ENCODE measurements at places on chromosomes 5 and 9.

DNA sequence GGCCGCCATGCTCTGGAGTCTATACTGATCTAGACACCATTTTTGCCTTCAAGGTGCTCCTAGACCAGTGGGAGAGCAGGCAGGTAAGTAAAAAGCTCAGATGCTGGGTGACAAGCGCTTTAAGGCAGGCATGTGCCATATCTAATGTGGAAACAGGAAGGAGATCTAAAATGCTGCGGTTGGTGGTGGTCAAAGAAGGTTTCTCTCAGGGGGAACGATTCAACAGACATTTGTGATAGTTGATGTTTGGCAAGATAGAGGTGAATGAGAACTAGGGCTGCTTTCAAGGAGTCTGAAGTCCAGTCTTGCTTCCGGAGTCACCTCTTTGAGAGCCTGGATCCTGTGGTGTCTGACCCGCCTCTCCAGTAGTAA is 146.2 kb upstream of the KLF4 start:
- no peak for DNase-seq

GRCh38 chr5:83414601-83415000 is 56.9 kb upstream of the VCAN start:
- no peak for DNase-seq

- no peak for DNase-seq
Measured at GRCh38 chr5:35294976-35295375, 64.7 kb upstream of the PRLR start.

- DNase-seq, result peak; percentile 72
Measured at GRCh38 chr5:68557162-68557936, 341.8 kb downstream of the PIK3R1 start.

DNA sequence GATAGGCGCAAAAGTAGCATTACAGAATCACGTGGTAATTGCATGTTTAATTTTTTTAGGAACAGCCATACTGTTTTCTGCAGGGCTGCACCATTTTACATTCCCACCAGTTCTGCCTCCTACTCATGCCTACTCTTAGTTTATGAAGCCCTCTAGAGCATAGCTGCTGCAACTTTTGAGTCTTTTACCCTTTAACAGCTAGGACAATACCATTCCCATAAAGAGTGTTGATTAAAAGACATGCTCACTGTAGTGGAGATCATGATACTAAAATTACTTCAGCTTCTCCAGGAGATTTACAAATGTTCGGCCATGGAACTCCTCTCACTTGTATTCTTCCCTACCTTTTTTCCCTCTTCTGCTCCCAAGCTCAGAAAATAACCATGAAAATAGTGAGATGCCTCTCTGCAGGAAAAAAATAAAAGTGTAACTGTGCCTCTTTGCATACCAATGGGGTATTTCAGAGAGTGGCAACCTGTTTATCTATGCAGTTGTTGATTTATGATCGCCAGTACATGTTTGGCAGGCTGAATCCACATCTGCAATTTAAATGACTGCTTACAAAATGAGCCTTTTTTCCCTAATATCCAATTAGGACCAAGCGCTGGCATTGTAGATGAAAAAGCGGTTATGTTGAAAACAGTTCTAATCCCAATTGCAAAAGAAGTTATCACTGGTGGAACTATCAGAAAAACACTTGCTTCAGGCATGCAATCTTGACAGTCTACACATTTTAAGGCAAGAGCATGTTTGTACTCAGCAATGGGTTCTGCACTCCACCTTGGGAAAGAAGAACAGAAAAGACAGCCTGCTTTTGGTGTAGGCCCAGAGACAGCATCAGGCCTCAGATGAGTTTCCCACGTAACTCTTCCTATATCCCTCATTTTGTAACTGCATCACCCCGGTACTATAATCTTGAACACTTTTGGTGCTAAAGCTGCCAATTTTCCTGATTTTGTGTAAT is 131.1 kb downstream of the ADAMTSL1 start:
- DNase-seq, result no peak

- DNase-seq, result peak; percentile 36
Measured at GRCh38 chr5:60959156-60959555, 14.2 kb downstream of the NDUFAF2 start.

DNA sequence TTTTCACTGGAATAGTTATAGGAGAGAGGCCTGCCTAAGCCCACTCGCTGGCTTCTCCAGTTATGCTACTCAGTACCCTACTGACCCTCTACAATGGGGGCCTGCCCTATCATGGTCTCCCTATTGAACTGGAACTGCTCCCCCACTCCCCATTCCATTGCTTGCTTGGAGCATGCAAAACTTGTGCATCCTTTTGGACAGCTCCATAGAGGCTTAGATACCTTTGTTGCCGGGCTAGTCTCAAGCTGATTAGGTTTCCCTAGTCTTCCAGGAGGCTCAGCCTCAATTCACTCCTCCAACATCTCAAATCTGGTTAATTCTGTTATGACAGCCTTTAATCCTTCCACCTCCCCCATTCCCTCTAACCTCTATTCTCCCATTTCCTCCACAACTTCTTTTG is 39.9 kb downstream of the KIF24 start:
- DNase-seq, result no peak

- peak; percentile 38 for DNase-seq
Measured at GRCh38 chr9:118575341-118576070, 793.7 kb downstream of the BRINP1 start.

DNA sequence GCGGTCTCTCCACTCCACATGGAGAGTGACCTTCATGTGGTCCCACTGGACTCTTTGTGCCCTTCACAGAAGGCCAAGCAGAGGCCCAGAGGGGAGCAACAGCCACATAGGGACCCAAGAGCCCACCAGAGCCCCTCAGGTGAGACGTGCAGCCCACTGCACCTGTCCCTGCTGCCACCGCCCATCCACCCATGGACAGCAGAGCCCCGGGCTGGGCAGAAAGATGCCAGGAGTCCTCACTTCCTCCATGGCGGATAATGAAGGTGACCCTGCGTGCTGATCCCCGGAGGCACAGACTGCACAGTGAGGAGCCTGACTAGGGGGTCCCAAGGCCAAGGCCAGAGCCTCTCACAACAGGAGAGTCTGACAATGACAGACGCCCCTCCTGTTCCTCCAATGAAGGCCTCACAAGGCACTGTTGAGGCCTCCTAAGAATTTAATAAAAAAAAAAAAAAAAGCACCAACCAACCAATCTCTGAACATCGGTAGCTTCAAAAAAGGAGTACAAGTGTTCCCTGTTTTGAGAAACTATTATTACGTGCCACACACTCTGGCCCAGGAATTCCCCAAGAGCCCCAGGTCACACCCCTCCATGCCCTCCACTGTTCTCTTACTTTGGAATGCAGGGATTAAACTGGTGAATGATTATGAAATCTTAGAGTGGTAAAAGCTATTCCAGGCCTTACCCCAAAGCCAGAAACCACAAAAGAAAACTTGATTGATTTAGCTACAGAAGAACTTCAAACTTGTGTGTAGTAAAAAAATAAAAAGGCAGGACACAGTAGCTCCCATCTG is 2.8 kb upstream of the PPP1R26 start:
- peak; percentile 14 for DNase-seq

DNA sequence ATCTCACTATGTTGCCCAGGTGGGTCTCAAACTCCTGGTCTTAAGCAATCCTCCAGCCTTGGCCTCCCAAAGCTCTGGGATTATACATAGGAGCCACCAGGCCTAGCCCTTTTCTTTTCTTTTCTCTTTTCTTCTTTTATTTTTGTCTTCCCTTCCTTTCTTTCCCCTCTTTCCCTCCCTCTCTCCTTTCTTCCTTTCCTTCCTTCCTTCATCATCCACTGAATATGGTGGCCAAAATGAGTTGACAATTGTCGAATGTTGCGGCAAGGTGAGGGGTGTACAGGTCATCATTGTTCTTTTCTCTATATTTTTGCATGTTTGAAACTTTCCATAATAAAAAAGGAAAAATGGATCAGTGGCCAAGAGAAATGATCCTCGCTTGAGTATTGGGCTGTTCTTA is 32.1 kb upstream of the BASP1 start:
- no peak for DNase-seq

GRCh38 chr5:140833993-140834392 is at the start of gene PCDHA7:
Gene PCDHA7 (plus strand): TSS chr5:140834269. CDS start chr5:140834384, 115 bp downstream.
- peak; percentile 20 for DNase-seq

- DNase-seq, result no peak
Measured at GRCh38 chr5:93884254-93884653, 142.9 kb upstream of the POU5F2 start.

- no peak for DNase-seq
Measured at GRCh38 chr9:84277646-84278045, 62.9 kb downstream of the SLC28A3 start.

DNA sequence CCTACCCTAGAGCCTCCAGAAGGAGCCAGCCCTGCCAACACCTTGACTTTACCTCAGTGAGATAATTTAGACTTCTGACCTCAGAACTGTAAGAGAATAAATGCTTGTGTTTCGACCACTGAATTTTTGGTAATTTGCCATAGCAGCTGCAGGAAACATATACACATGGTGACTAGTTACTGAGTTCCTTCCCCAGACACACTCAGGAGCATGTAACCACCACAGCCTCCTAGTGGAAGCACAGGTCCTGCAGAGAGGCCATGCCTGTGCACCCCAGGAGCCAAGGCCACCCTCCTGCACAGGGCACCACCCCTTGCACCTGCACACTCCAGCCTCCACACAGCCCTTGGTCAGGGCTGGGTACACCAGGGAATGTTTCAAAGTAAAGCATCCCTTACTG is 7.6 kb upstream of the CAMSAP1 start:
- peak; percentile 26 for DNase-seq

DNA sequence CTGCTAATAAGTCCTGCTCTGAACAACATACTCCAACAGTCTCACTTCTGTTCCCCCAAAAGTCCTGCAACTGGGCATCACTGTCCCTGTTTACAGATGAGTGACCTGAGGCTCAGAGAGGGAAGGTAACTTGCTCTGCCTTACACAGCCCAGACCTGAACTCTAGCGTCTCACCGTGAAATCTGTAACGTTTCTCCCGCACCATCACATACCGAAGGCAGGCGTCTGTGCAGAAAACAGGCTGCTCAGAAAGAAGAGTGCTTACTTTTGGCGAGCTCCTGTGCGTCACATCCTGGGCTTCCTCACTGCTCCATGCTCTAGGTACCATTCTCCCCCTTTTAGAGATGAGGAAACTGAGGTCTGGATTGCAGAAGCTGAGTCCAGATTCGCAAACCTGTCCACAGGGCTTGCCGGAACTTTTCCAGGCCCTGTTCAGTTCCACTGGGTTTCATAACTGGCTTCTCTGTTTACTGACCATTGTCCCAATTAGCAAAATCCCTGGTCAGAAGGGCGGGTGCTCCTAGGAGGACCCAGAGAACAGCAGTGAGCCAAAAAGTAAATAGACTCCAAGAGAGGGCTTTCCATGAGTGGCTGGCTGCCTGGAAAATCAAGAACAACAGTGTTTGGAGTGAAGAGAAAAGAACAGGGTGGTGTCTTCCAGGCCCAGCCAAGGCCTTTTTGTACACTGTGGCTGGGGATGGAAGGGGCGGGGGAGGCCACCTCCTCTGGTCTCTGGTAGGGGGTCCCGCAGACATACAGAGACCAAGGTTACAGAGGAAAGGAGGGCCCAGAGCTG is 27.1 kb downstream of the GSN start:
- no peak for DNase-seq

- DNase-seq, result no peak
Measured at GRCh38 chr5:126016256-126016655, 407.0 kb upstream of the GRAMD2B start.

GRCh38 chr9:124661271-124661670 is 109.8 kb downstream of the NR6A1 start:
- no peak for DNase-seq

DNA sequence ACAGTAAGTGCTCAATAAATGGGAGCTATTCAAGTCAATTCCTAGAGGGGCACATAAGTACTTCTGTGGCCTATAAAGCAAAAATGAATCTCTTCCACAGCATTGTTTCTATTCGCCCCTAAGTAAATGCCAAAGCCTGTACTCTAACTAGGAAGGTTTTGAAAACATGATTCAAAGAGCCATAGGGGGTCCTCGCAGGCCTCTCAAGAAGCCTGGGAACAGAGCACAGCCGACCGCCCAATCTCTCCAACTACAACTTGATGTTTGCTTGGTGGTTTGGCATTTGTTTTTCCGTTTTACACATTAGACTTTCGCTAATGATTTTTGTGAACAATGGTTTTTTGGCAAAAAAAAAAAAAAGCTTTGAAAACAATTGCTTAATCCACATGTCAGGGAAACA is 19.4 kb downstream of the EFNA5 start:
- DNase-seq, result no peak

GRCh38 chr5:135326296-135327254 is 72.5 kb downstream of the MACROH2A1 start:
- no peak for DNase-seq

DNA sequence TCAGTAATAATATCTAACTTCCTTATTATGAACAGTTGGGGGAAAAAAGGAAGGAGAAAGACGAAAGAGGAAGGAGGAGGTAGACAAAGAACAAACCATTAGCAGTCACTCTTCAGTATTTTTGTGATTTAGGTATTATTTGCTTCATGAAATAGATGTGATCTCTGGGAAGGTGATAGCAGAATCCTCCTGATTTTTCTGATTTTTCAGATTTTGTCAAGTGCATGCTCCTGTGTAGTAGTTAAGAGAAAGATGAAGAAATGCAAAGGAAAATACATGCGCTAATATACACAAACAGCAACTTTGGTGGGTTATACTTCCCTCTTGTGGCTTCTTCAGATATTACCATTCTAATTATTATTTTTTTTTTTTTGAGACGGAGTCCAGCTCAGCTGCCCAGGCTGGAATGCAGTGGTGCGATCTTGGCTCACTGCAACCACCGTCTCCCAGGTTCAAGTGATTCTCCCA is 31.6 kb downstream of the LMNB1 start:
- peak; percentile 40 for DNase-seq

Measured in fibroblast of skin of right biceps (primary cell).